Activated naive CD8-positive, alpha-beta T cell treated with anti-CD3 and anti-CD28 coated beads, Interleukin-2, amount 50 U/mL, for 16 hours (primary cell): ENCODE measurements at places on chromosomes 7 and 10.

- DNase-seq = no peak
These were observed 1139.4 kb downstream of the XPNPEP1 start for GRCh38 chr10:108783897-108784296.

- DNase-seq = no peak
These were observed 19.7 kb downstream of the MET start for GRCh38 chr7:116691664-116692063.

- no peak for DNase-seq
These were observed 10.4 kb downstream of the HDAC9 start for GRCh38 chr7:18505870-18506460.

DNA sequence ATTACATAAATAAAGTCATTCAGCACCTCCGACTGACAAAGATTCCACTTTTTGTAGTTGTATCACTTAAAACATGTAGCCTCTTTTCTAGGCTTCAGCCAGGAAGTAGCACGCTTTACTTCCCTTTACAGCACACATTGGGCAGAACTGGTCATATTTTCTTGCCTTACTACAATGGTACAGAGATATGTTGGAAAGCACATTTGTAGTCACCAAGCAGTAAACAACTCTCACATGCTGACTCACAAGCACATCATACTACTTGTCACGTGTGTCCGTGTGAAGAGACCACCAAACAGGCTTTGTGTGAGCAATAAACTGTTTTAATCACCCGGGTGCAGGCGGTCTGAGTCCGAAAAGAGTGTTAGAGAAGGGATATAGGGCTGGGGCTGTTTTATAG is 1071.8 kb downstream of the DNAJB9 start:
- DNase-seq = no peak

DNA sequence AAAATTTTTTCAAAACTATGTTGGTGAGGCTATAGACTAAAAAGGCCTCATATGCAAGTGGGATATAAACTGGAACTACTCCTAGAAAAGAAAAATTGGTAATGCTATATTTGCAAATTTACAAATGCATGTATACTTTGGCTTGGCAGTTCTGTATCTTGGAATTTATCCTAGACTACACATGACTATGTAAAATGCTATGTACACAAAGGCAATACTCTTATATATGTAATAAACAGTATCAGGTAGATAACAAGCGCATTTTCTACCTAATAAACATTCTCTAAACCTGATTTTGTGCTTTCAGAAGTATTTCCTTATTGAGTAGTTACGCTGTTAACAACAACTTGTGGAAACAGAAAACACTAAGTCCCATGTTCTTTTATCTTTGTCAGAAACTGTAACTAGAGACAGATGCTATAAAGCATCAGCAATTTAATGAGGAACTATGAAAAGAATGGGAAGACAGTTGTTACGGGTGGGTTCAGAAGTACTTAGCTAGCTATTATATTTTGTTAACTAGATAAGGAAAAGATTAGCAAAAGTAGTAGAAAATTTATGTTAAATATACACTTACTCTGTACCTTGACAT is 107.8 kb downstream of the ARHGAP12 start:
- DNase-seq = no peak

DNA sequence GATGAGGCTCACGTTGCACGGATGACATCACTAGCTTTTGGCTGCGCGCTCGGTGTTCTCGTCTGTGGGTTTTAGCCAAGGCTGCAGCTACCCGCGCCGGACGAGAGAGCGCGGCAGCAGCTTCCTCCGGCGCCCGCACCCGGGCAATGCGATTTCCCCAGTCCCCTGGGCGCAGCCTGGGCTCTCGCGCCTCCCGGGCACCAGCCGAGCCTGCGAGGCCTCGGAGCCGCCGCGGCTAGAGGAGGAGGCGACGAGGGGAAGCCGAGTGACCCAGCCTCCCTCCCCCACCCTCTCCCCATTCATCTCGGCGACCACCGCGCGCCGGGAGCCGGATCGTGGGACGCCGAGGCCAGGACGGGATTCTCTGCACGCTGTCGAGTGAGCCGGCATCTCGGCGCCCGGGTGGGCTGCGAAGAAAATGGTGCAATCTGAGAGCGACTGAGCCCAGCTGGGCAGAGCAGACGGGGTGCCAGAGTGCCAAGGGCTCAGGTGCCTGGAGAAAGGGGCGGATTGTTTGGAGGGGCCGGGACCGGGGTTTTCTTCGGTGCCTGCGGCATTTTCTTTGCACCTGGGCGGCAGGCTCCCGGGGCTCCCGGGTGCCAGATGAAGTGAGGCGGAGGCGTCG is 1.2 kb upstream of the TMEM178B start:
- DNase-seq = no peak
